HCT116 (cell line): ENCODE measurements at places on chromosomes 13 and 19.

- DNase-seq = no peak
These were observed 14.6 kb upstream of the IPO5 start for GRCh38 chr13:97938706-97939475.

DNA sequence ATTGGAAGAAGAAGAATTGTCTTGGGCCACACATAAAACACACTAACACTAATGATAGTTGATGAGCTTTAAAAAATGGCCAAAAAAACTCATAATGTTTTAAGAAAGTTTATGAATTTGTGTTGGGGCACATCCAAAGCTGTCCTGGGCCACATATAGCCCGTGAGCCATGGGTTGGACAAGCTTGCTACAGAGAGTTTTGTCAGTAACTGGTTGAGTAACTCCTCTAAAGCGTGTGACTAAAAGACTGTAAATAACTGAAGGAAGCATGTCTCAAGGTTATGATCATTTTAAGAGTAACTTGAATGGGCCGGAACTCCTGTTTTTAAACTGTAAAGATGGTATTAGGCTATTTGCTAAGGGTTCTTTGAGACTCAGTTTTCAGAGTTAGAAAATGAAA, 118.0 kb downstream of the KL start:
- DNase-seq = no peak

DNA sequence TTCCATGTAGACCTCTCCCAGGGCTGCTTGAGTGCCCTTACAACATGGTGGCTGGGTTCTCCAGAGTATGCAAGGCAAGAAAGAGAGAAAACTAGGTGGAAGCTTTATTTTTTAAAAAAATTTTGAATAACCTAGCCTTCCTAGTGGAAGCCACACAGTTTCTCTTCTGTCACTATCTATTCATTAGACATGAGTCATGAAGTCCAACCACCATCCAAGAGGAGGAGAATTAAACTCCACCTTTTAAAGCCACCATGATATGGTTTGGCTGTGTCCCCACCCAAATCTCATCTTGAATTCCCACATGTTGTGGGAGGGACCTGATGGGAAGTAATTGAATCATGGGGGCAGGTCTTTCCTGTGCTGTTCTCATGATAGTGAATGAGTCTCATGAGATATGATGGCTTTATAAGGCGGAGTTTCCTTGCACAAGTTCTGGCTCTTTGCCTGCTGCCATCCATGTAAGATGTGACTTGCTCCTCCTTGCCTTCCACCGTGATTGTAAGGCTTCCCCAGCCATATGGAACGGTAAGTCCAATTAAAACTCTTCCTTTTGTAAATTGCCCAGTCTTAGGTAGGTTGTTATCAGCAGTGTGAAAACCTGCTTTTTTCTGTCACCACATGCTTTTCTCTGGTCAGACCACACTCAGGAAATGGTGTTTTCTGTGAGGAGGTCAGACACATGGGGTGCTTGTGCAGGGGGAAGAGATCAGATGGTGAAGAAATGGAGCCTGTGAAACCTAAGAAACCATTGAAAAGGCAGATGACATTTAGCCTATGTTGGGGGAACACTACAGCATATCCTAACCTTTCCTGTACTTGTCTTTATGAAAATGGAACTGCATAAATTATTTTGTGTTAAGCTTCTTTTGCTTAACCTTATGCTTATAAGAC, 57.7 kb downstream of the ANKRD10 start:
- DNase-seq = no peak

- no peak for DNase-seq
These were observed 74.3 kb upstream of the SERP2 start for GRCh38 chr13:44299152-44299943.

GRCh38 chr19:54415901-54416673, 823 bp downstream of the TTYH1 start:
- DNase-seq = no peak

GRCh38 chr13:105991622-105992277, 543.7 kb downstream of the EFNB2 start:
- DNase-seq = no peak

DNA sequence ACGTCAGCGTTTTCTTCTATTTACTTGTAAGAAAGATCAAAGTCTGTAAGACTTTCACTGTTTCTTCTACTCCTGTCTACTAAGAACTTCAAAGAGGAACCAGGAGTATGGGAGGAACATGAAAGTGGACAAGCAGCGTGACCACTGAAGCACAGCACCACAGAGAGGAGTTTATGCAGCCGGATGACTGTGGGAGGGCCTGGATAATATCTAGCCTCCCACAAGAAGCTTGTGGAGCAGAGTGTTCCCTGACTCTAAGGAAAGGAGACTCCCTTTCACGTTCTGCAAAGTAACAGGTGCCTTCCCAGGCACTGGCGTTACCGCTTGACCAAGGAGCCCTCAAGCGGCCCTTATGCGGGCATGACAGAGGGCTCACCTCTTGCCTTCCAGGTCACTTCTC, 83.6 kb upstream of the PDCD5 start:
- DNase-seq = no peak

DNA sequence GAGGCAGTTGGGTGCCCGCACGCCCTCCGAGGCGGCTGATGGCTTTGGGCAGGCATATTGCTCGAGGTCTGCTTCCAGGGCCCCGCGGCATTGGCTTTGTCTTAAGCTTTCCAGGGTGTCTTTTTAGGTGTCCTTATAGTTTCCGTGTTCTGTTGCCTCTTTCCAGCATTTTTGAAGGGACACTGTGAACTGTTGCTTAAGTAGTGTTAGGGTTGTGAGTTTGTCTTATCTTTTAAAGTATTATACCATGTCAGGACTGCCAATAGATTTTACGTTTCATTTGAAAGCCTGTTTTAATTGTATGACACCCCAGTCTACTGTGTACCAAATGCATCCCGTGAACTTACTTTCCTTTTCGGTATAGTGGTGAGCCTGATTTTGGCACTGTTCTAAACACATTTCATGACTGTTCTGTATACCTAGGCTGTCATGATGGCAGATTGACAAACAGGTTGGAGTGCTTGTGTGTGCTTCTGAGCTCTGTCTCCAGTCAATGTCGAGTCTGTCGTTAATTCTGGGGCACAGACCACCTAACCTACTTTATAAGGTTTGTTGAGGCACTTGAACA, 656 bp downstream of the PCCA start:
- no peak for DNase-seq

DNA sequence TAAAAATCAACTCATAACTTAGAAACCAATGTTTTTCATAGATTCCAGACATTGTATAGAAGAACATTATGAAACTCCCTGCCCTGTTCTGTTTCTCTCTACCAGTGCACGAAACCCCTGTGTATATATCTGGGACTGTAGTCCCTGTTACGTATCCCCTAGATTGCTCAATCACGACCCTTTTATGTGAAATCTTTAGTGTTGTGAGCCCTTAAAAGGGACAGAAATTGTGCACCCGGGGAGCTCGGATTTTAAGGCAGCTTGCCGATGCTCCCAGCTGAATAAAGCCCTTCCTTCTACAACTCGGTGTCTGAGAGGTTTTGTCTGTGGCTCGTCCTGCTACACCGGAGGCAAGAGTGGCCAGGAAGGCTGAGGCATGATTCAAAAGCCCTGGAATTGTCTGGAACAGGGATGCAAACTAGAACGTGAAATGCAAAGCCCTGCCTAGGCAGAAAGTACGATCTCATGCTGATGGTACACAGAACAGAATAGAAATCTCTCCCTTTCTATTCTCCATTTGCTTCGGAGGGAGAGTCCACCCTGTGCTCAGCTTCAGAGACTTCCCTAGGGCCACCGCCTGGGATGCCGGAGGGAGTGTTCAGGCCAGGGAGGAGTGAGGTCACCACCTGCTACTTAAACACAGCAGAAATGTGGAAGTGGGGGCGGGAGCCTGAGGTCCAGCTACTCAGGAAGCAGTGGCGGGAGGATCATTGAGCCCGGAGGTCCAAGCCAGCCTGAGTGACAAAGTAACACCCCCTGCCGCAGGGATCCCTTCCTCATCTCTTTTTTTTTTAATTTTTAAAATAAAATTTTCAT, 758 bp upstream of the ZNF888 start:
- DNase-seq = no peak

GRCh38 chr13:110334841-110335490, 27.9 kb downstream of the COL4A2 start:
- no peak for DNase-seq

DNA sequence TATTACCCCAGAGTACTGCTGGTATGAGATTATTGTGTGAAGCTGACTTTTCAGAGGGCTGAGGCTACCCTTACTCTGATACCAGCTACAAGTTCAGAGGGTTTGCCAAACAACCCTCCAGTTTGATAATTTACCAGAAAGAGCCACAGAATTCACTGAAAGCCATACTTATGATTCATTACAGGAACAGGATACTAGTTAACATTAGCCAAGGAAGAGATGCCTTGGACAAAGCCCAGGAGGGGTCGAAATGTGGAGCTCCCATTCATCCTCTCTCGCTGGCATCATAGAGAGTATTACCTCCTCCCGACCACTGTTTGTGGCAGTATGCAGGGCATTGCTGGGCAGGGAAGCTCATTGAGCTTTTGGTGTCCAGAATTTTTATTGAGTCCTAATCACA, 364.3 kb downstream of the KCNRG start:
- no peak for DNase-seq

- no peak for DNase-seq
These were observed 159.5 kb upstream of the SOX1 start for GRCh38 chr13:111907341-111907880.

DNA sequence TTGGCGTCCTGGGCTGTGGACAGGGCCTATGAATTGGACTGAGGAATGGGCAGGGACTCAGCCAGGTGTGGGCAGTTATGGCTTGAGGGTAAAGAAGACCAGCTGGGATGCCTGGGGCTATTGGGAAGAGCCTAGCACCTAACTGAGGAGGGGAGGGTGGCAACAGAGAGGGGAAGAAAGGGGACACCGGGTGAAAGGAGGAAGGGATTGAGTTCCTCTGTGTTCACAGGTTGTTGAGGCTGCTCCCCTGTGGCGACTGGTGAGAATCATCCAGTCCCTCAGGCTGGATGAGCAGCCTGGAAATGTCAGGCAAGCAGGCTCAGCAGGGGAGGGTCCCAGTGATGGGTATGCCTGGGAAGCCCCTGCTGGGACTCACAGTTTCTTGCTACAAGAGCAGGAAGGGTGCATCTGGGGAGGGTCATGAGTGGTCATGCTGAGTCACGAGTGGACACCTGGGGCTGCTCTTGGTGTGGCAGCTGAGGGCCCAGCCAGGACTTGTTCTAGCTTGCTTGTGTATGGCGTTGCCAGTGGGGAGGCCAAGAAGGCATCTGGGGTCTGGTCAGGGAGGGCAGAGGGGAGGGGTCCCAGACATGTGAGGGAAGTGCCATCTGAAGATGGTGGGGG, 1.4 kb downstream of the ZNF324 start:
- no peak for DNase-seq

DNA sequence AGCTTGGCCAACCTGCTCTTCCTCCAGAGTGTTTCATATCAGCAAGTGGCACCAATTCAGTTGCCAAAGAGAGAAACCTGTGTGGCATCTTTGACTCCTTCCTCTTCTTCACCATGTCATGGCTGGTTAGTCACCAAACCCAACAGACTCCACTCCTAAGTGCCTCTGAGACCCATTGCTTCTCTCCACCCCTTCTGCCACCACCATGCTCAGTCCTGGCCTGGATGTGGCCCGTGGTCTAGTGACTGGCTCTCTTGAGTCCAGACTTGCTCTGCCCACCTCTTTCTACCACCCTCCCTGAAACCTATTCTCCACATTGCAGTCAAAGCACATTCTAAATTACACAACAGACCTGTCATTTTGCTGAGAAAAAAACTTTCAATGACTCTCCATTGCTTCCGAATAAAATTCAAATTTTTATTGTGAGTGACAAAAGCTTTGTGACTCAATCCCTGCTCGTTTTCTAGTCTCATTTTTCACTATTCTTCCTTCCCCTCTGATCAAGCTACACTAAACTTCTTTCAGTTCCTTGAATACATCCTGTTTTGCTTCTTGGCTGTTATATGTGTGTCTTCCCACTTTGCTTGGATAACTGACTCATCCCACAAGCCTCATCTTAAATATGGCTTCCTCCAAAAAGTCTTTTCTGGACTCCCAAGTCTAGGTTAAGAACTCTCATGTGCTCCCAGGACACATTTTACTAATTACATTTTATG, 12.0 kb upstream of the TNFSF11 start:
- no peak for DNase-seq

GRCh38 chr19:28466107-28467045, 746.6 kb downstream of the UQCRFS1 start:
- no peak for DNase-seq

GRCh38 chr19:33234736-33235135, 9.1 kb upstream of the SLC7A10 start:
- no peak for DNase-seq

DNA sequence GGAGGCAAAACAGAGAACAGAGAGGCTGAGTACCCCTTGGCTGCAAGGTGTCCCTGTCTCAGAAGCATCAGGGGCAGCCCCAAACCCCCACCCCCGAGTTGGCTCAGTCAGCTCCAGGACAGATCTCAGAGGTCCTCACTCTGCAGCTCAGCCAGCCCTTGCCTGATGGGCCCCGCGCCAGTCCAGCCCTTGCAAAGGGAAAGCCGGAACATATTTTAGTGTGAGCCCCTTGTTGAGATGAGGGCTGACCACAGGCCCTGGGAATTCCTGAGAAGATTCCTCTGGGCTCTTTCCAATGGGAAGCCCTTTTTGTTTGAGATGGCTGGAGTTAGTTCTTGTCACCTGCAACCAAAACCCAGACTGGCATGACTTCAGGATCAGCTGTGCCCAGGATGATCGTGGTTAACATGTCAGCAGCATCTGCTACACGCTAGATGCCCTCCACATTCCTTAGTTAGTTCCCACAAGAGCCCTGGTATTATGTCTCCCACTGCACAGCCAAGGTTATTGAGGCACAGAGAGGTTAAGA, 33.9 kb upstream of the CCNE1 start:
- no peak for DNase-seq

DNA sequence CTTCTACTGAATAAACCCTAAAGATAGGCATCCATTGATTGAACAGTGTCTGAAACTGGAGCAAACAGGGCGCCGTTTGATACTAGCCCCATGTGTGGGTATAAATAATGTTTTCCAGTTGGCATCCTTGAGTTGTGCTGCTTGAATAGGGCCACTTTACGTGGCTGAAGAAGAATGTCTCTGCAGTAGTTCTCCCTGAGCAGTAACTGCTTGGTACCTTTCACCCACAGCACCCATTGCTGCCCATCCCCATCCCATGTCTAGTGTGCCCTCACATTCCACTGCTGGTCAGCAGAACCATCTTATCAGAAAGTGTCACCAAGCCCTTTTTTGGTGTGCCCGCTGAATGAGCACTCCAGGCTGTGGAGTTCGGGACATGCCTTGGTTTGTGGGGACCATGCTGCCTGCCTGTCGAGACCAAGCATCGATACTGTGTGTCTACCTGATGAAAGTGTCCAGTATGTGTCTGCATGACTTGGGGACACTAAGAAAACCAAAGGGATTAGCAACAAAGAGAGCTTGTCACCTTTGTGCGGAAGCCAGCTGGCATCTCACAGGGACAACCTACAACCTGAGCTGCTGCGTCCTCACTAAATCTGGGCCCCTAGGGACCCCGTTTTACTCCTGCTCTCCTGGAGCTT, 162.0 kb downstream of the TM9SF2 start:
- no peak for DNase-seq

DNA sequence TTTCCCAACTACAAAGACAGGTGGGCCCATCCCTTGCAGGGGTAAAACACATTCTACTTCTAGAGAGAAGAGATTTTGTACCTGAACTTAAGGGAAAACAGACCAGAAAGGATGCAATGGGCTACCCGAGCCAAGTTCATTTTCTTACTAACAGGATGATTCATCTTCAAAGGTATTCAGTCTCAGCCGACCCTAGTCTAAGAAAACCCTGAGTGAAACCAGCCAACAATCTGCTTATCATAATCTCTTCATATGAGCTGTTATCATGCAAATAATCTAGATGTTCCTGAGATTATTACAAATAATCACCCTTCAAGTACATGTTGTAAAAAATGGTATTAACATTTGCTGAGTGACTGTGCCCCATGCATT, 15.6 kb downstream of the PABPC3 start:
- no peak for DNase-seq

- no peak for DNase-seq
These were observed 276.0 kb downstream of the FOXO1 start for GRCh38 chr13:40390401-40390916.
